Cortex of kidney (tissue), 1 donor: ENCODE measurements at places on chromosomes 5 and 9.

- DNase-seq: no peak
These were observed 148.2 kb downstream of the PAM start for GRCh38 chr5:102903074-102903871.

DNA sequence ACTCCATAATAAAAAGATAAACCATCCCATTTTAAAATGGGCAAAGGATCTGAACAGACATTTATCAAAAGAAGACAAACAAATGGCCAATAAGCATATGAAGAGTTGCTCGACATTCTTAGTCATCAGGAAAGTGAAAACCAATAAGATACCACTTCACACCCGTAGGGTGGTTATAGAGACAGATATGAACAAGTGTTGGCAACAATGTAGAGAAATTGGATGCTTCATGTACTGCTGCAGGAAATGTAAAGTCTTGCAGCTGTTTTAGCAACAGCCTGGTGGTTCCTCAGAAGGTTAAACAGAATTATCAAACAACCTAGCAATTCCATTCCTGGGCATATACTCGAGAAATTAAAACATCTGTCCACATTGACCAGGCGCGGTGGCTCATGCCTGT is 42.5 kb downstream of the GTF3C4 start:
- DNase-seq: no peak

DNA sequence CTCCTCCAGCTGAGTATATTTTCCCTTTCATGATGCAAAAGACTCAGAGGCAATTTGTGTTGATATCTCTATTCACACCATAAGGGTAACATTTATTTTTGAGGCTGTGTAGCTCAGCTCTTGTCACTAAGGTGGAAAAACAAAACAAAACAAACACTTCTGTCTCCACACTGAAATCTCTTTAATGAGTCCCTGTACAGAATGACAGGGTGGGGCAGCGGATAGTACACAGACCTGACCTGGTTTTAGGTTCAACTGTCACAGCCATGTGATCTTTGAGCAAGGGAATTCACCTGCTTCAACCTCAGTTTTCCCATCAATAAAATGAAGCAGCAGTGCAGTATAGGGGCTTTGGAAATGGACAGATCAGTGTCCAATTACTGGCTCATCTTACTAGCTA is 29.3 kb downstream of the TLR4 start:
- no peak for DNase-seq

DNA sequence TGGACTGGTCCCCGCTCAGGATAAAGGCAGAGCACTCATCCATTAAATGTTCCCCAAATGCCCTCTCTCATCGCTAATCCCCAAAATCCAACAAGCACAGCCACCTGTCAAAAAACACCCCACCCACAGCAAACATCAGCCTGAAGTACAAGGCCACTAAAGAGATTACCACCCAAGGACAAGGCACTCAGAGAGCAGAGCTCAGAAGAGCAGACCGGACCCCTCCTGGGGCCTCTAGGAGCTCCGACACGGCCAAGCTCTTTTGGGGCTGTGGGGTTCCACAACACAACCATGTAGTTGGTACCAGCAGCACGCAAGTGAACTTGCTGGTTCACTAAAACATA is 9.8 kb downstream of the VDAC1 start:
- DNase-seq: no peak

- no peak for DNase-seq
These were observed 48.9 kb downstream of the DYNC2I2 start for GRCh38 chr9:128607642-128608350.

DNA sequence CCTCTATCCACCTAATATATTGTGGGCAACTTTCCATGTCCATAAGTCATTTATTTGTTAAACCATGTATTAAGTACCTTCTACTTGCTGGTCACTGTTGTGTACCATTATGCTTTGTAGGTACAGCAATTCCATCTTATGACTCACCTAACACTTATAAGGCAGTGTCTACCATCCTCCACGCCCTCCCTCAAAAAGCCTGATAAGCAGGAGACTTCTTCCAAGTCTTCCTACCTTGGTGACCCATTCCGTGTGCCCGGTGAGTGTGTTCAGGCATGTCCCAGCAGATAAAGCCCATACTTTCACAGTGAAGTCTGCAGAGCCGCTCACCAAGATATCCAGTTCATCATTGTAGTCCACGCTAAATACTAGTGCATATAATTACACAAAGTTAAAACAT is 17.4 kb downstream of the FBXW2 start:
- DNase-seq: no peak

GRCh38 chr9:77598991-77599390 is 49.1 kb downstream of the GNA14 start:
- DNase-seq: no peak

GRCh38 chr9:120475341-120475740 is 104.6 kb downstream of the CDK5RAP2 start:
- DNase-seq: no peak

DNA sequence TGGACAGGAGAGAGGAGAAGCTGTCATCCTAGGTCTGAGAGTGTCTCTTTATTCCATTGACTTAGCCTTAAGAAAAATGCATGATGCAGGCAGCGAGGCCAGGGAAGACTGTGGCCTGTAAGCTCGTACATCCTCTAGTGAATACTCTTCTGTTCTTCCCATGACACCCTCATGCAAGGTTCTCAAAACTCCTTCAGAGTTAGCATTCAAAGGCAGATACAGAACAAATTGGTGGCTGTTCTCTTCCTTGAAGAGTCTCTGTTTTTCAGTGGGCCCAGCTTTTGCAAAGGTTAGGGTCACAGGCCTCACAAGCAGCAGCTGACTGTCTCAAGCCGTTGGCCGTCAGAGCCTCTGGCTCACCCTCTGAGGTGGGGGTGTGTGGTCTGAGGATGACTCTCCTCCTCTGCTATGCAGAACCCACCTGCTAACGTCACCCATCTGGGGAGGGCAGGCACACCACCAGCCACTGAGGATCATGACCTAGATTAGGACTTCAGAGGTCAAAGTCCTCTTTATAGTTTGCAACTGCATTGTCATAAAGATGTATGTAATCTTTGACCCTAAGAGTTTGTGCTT is 15.1 kb downstream of the ADCY2 start:
- no peak for DNase-seq

- DNase-seq: no peak
These were observed 229.7 kb upstream of the IRX4 start for GRCh38 chr5:2112173-2113025.

DNA sequence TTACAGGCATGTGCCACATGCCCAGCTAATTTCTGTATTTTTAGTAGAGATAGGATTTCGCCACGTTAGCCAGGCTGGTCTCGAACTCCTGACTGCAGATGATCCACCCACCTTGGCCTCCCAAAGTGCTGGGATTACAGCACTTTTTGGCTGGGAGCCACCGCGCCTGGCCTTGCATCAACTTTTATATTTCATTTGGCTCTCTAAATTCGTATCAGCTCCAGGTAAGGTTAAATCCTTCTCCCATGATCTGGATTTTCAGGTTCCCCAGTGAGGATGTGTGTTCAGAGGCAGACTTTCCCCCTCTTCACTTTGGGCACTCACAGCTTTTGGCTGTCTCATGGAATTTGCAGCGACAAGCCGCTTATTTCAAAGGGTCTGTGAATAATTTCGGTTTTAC is 16.8 kb upstream of the RNF38 start:
- DNase-seq: no peak

DNA sequence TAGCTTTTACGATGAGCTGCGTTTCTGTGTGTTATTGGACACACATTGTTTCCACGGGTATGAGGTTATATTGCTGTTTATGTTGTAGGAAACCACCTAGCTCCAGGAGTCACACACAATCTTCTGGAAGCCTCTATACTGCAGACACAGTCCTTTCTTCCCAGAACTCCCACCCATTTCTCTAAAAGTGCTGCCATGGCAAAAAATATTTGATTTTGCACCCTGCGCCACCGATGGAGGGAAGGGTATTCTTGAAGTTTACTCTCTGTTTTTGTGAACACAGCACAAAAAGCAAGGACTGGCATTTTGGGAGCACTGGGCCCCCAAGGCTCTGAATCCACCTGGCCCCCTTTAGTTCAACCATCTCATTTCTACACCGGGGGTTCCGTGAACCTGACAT is 187.5 kb downstream of the ICE1 start:
- no peak for DNase-seq

- no peak for DNase-seq
These were observed 26.6 kb downstream of the GADD45G start for GRCh38 chr9:89631384-89631783.

- DNase-seq: no peak
These were observed 100.3 kb upstream of the LMX1B start for GRCh38 chr9:126513159-126514036.

- no peak for DNase-seq
These were observed 20.5 kb downstream of the RAPGEF1 start for GRCh38 chr9:131719262-131719908.

- no peak for DNase-seq
These were observed 1105.1 kb upstream of the CDH9 start for GRCh38 chr5:28143519-28143918.

- DNase-seq: no peak
These were observed 731.5 kb downstream of the TLE1 start for GRCh38 chr9:80957801-80958200.

GRCh38 chr5:42858031-42858643 is 46.4 kb upstream of the SELENOP start:
- no peak for DNase-seq
